Endothelial cell of umbilical vein (primary cell): ENCODE measurements at places on chromosomes 3 and 15.

DNA sequence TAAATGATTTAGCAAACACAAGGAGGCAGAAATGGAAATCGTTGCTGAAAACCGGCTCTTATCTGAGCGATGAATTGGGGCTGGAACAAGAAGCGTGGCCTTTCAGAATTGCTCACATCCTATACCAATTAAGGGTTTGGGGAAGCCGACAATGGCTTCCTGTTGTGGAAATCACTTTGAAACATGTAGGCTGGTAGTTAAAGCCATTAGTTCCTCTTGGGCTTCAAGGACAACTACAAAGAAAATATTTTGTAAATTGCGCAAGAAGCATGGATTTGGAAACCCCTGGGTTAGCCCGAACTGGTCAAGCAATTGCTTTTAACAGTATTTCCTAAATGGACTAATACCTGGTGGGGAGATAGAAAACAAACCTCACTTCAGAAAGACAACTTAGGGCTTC, 182.4 kb downstream of the ADAMTS9 start:
- H3K4me3 ChIP-seq = no peak overlapping the region
- peaks cover 2% of the 10 kb centered on the region for H3K27me3 ChIP-seq
- no peaks in the 10 kb centered on the region for H3K36me3 ChIP-seq
- no peak overlapping the region for H3K27ac ChIP-seq
- H3K4me1 ChIP-seq = peaks cover 9% of the 10 kb centered on the region

GRCh38 chr15:91224755-91225380, 124.8 kb downstream of the SV2B start:
- DNase-seq = peak; percentile 54
- H3K4me3 ChIP-seq = no peak overlapping the region
- H3K36me3 ChIP-seq = no peaks in the 10 kb centered on the region
- H3K4me1 ChIP-seq = no peaks in the 10 kb centered on the region
- H3K27ac ChIP-seq = no peak overlapping the region

- H3K36me3 ChIP-seq = no peaks in the 10 kb centered on the region
- peaks cover 25% of the 10 kb centered on the region for H3K4me1 ChIP-seq
- H3K27ac ChIP-seq = no peak overlapping the region
- H3K27me3 ChIP-seq = no peaks in the 10 kb centered on the region
Observed at GRCh38 chr15:57611938-57612337, 20.2 kb downstream of the MYZAP start.

DNA sequence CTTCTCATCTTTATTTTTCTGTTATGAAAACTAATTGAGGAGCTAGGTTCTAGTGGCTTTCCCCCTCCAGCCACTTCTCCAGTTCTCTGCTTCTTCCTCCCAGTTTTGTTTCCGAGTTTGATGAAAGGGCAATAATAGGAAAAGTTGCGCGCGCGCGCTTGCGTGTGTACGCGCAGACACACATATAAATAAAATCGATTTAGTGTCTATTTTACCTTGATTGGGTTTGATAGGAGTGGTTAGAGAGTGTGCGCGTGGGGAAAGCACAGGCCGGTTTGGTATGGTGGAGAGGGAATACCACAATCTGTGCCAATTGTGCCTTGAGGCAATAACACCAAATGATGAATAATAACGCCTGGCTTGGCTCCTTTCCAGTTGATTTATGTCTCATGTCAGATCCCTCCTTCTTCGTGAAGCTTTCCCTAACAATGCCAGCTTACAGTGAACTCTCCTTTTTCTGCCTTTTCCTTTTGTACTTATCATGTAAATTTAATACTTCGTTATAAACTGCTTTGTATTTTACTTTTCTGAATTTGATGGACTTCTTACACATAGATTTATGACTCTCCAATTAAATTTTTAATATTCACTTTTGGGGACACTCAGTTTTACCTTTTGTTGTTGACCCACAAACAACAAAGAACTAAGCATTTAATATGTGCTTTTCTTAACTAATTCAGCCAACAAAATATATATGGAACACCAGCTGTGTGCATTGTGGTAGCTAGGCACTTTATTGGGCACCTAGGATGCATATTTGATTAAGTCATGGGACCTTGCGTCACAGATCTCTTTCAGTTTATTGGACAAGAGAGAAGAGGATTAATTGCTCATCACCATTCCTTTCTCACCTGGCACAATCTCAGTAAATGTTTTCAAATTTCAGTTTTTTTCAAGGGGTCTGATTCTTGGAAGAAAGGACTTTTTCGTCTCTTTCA, 1.7 kb downstream of the TIPARP start:
- peaks cover 22% of the 10 kb centered on the region for H3K36me3 ChIP-seq
- peak overlapping the region; percentile 79 for H3K4me3 ChIP-seq

DNA sequence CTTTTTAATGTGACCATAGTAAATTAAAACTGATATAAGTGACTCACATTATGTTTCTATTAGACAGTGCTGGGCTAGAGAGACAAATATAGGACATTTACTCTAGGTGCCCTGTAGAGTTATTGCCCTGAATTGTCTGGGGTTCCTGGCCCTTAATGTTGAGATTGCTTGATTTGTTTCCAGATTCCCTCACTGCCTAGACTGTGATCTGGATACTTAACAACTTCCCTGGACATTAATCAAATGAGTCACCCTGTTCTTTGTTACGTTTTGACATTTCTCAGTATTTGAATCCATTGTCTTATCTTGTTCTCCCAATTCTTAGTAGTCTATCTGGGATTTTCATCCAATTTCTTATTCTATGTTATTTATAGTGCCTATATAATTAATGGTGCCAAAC, 65.8 kb downstream of the DTWD1 start:
- DNase-seq = peak; percentile 29
- no peaks in the 10 kb centered on the region for H3K36me3 ChIP-seq
- peaks cover 2% of the 10 kb centered on the region for H3K27me3 ChIP-seq
- H3K4me1 ChIP-seq = no peaks in the 10 kb centered on the region

GRCh38 chr3:111591555-111591954, 3.6 kb downstream of the ZBED2 start:
- H3K36me3 ChIP-seq = no peaks in the 10 kb centered on the region
- H3K27ac ChIP-seq = no peak overlapping the region
- H3K4me1 ChIP-seq = no peaks in the 10 kb centered on the region
- no peak overlapping the region for H3K4me3 ChIP-seq

DNA sequence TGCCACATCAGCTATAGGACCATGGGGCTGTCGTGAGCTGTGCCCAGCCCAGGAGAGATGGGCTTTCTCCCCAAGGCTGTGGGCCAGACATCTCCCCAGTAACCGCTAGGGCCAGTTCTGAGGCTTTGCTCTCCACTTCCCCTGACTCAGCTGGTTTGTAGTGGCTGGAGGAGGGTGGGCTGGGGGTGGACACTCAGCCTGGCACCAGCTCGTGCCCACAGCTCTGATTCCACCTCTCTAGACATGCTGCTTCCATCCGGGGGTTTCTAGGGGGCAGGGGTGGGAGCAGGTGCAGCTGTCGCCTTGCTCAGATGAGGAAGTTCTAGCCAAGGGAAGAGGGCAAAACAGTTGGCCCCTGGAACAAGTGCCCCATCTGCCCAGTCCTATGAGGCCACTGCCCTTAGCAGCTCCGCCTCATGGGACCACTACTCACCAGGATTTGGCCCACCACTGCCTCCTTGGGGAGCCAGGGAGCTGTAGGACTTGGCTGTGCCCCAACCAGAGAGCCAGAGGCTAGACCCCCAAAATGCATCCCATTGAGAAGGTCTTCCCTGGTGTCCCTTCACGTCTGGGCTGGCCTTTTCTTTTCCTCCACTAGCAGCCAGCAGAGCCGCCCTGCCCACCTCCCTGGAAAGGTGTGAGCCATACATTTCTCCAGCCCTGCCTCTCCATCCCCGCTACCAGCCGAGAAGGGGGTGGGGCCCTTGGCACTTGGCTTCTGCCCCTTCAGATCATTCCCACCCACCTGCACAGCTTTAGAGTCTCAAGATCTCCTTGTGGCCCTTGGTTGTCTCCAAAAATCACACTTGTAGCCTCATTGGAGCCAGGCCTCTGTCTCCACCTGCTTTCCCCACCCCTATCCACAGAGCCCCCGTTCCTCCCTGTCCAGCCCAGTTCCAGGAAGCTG, 9.9 kb downstream of the GLYCTK start:
- H3K4me3 ChIP-seq = no peak overlapping the region
- no peak overlapping the region for H3K27ac ChIP-seq
- DNase-seq = no peak
- H3K27me3 ChIP-seq = no peaks in the 10 kb centered on the region
- peaks cover 15% of the 10 kb centered on the region for H3K4me1 ChIP-seq

- DNase-seq = no peak
- no peaks in the 10 kb centered on the region for H3K36me3 ChIP-seq
- H3K27me3 ChIP-seq = no peaks in the 10 kb centered on the region
Observed at GRCh38 chr15:86312486-86312885, 232.8 kb downstream of the AGBL1 start.

- H3K4me1 ChIP-seq = peaks cover 23% of the 10 kb centered on the region
- no peaks in the 10 kb centered on the region for H3K27me3 ChIP-seq
- DNase-seq = no peak
- H3K27ac ChIP-seq = no peak overlapping the region
- no peak overlapping the region for H3K4me3 ChIP-seq
- H3K36me3 ChIP-seq = no peaks in the 10 kb centered on the region
Observed at GRCh38 chr15:71746719-71747118, 63.6 kb upstream of the NR2E3 start.

DNA sequence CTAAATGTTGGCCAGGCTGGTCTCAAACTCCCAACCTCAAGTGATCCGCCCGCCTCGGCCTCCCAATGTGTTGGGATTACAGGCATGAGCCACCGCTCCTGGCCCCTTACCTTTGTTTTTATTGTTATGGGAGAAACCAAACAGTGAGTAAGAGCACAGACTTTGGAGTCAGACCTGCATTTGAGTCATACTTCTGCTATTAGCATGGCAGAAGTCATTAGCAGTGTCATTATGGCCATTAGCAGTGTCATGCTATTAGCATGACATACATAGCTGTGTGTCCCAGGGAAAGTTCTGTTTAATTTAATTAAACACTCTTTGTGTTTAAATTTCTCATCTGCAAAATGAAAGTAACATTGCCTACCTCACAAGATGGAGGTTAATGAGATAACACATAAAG, 54.8 kb downstream of the SQOR start:
- no peaks in the 10 kb centered on the region for H3K36me3 ChIP-seq
- no peak overlapping the region for H3K4me3 ChIP-seq
- H3K4me1 ChIP-seq = no peaks in the 10 kb centered on the region
- no peak overlapping the region for H3K27ac ChIP-seq
- no peaks in the 10 kb centered on the region for H3K27me3 ChIP-seq
- DNase-seq = no peak

DNA sequence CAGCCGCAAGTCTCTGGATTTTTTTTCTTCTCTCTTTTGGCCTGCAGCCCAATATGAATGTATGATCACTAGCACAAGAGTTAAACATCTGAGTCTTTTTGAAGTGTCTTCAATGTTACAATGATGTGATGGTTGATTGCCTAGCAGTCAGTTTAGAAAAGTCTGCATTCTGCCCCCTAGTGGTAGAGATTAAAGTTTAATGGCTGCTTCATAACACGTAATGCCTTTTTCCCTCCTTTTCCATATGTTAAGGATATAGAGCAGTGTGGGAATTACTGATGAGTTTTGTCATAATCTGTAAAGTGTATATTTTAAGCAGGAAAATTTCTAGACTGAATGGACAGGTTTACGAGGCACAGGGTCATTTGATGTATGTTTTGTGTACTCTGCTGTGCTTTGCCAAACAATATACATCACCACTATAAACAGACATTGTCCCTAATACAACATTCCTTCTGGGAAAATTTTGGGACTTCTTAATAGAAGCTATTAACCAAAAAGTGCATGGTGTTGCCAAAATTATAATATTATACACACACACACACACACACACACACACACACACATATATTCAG, 1038.5 kb upstream of the NR2F2 start:
- no peak overlapping the region for H3K4me3 ChIP-seq
- peaks cover 55% of the 10 kb centered on the region for H3K4me1 ChIP-seq
- no peak overlapping the region for H3K27ac ChIP-seq
- no peaks in the 10 kb centered on the region for H3K36me3 ChIP-seq
- DNase-seq = peak; percentile 61

GRCh38 chr15:56797720-56798275, 64.5 kb upstream of the ZNF280D start:
- H3K27ac ChIP-seq = no peak overlapping the region
- no peak overlapping the region for H3K4me3 ChIP-seq
- no peak for DNase-seq

GRCh38 chr3:20038699-20039465, 1.4 kb upstream of the KAT2B start:
- H3K27me3 ChIP-seq = no peaks in the 10 kb centered on the region
- peaks cover 16% of the 10 kb centered on the region for H3K4me1 ChIP-seq
- peak; percentile 49 for DNase-seq
- H3K4me3 ChIP-seq = peak overlapping the region; percentile 55
- H3K27ac ChIP-seq = peak overlapping the region; percentile 27

DNA sequence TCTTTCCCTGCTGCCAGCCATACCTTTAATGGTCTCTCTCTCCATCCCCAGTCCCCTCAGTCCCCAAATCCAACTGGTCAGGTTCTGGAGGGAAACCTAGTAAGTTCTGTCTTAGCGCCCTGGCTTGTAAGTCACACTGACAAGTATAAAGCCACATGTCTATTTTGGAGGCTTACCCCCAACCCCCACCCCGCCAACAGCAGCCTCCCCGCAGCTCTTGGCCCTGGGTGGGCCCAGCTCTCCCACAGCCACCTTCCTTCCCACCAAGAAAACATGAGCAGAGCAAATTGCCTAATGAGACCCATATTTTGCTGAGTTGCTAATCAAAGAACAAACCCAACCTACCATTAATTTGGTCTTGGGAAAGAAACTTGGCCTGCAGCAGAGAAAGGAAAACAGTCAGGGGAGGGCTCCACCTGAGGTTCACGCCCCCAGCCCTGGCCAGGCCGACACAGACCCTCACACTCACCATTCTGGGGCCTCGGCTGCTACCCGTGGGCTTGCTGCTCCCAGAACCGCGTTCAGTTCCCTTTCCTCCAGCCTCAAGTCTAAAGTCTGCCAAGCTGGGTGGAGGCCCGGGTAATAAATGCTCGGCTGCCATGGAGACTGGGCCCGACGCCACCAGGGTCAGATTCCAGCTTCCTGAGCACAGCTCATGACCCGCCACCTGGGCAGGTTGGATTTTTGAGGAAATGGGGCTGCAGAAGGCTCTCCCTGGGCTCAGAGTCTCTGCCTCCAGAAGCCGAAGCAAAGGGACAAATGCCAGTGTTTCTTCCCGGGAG, at the start of gene CALML4:
Gene CALML4, minus strand, starts transcription at position 557 of the 782 bp plus-strand sequence. Its CDS starts 85 bp downstream, at position 472.
- peak; percentile 70 for DNase-seq
- peak within 1 kb of the TSS; percentile 8 for H3K27ac ChIP-seq
- H3K4me1 ChIP-seq = peaks cover 15% of the 10 kb centered on the region
- no peaks in the 10 kb centered on the region for H3K36me3 ChIP-seq
- H3K27me3 ChIP-seq = no peaks in the 10 kb centered on the region
- H3K4me3 ChIP-seq = peak within 1 kb of the TSS; percentile 15

GRCh38 chr3:51670053-51670822, 814 bp upstream of the TEX264 start:
- no peak for DNase-seq
- no peak overlapping the region for H3K4me3 ChIP-seq
- H3K27ac ChIP-seq = no peak overlapping the region
- H3K27me3 ChIP-seq = no peaks in the 10 kb centered on the region
- H3K4me1 ChIP-seq = peaks cover 12% of the 10 kb centered on the region
- no peaks in the 10 kb centered on the region for H3K36me3 ChIP-seq

DNA sequence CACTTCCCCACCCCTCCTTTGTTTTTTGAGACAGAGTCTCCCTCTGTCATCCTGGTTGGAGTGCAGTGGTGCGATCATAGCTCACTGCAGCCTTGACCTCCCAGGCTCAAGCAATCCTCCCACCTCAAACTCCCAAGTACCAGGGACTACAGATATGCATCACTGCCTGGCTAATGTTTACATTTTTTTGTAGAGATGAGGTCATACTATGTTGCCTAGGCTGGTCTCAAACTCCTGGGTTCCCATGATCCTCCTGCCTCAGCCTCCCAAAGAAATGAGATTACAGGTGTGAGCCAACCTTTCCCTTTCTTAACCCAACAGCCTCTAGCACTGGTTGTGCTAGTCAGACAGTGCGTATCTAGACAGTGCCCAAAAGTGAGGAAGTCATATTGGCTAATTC, 6.4 kb upstream of the GATM start:
- peaks cover 49% of the 10 kb centered on the region for H3K27me3 ChIP-seq
- H3K4me1 ChIP-seq = no peaks in the 10 kb centered on the region
- DNase-seq = no peak
- no peak overlapping the region for H3K27ac ChIP-seq
